ENCODE measurements at places on chromosomes 3 and 15. TPM values are rescaled to one million over a fixed set of nuclear protein-coding genes. Genes with fewer than 3 reads are reported as not detected.

DNA sequence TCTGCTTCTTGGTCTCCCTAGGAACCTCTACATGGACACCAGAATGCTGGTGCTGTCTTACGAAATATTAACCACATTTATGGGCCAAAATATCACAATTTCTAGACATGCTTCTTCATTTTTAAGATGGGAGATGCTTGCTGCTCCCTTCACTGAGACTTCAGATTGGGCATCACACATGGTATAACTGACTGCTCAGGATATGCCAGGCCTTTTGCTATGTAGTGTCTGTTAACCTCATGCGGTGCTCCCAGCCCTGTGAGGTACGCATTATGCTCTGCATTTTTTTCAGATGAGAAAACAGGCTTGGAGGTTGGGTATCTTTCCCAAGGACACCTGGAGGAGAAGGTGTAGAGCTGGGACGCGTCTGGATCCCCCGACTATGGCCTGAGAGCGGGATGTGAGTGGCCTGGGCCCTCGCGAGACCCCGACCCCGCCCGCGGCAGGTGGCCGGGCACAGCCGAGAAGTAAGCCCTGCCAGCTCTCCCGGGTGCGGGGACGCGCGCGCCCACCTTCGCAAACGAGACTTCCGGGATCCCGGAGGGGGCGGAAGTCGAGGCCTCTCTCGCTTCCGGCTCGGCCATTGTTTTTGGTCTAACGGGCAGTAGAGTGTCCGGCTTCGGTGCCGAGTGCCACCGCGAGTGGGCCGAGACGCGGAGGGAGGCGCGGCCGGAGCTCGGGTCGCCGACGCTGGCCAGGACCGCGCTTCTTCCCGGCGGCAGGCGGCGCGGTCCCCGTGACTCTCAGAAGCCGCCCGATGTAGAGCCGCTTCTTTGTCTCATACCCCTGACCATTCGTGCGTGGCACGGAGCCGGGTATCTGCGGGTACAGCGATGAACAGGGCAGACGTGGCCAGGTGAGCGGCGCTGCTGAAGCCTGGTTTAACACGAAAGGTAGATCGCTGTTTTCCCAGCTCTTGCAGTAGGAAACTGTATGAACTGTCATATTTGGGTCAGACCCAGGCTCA, at the start of gene ZKSCAN7:
ZKSCAN7 (plus strand) TSS at position 568 of the 967 bp plus-strand sequence. CDS start 1,855 bp downstream, outside the sequence.
- DNase-seq = peak; percentile 91

- DNase-seq = no peak
Measured at GRCh38 chr3:113747283-113748046, 630 bp downstream of the ATP6V1A start.

DNA sequence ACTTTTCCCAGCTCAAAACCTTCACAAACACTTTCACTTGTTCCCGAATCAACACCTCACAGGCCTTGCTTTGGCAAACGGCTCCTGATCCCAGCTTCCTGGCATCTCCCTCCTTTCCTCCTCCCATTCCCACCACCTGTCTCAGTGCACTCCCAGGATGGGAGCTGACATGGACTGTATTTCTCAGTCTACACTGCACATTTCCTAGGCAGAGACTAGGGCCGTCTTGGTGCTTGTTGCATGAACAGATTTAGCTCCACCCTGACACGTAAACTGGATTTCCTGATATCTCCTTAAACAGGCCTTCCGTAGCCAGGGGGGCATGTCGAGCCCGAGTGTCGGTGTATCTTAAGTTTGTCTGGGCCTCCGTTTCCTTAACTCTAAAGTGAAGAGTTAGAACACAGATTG, 790 bp upstream of the WHAMM start:
- DNase-seq = no peak

- no peak for DNase-seq
Measured at GRCh38 chr3:78668302-78668701, 1099.5 kb downstream of the ROBO1 start.

GOLGA8S gene
- 0.26 TPM for total RNA-seq

- no peak for DNase-seq
Measured at GRCh38 chr3:132435224-132435910, 18.1 kb downstream of the DNAJC13 start.

DNA sequence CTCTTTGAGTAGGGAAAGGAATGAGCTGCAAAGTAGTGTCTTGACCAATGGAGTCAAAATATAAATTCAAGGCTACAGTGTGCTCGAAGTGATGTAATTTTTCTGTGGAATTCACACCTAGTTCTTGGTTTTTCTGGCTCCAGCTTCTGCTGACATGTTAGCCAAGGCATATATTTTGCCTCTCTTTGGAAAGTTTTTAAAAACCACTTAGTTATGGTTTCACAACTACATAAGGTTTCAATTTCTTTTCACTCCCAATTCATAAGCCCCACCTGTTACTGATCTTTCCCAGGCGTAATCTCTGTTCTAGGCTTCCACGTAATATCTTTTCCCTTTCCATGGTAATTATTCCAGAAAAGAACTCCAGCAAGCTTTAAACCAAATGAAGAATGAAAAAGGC, 46.9 kb downstream of the GADL1 start:
- no peak for DNase-seq

DNA sequence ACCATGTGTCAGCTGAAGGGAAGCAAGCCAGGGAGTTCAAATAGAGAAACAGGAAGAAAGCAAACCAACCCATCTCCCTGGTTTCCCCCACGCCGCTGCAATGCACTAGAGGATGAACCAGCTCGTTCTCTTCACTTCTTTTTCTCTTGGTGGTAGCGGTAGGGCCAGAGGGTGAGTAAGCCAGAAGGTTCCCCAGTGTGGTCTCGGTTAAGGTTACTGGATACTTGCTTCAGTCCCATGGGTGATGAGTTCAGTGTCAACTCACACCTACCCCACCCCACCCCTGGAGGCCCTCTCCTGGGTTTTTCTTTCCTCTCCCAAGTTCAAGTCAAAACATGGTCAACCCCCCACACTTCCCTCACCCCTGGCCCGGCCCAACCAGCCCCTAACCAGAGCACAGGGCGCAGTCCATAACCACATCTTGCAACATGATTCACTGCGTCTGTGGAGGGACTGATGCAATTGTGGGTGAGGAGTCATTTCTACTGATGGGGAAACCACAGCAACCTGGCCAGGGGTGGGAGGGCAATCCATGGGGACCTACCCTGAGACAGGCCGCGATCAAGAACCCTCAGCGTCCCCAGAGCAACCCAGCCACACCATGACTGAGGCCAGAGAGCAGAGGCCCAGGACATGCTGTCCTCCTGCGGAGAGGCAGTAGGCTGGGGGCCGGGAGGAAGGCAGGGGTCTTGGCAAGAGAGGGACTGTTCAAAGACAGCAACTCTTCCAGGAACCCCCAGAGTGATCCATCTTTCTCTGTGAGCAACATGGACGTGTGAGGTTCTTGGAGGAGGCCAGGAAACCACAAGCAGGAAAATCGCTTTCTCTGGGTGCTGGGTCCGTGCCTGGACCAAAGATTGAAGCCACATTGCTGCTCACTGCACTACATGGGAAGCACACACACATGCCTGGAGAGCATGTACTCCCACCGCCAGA, 276.6 kb downstream of the UACA start:
- no peak for DNase-seq

DNA sequence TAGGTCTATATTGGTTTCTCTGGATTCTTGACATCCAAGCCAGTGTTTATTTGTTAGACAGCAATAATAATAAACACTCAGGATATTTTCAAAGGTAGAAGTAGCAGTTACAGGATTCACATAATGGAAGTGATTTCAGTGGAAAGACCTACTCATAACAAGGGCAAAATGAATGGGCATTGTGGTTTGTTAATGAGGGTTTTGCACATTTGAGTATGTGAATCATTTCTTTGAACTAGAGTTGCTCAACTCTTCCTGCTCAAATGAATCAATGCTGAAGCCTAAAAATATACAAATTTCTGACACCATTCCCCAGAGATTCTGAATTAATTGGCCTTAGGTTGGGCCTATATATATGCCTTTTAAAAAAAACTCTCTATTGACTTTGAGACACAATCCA, 4.1 kb upstream of the COL6A5 start:
- DNase-seq = no peak

NPAP1 gene
- not detected for total RNA-seq

CATSPER2 gene
- 5.2 TPM for total RNA-seq

Measured in mesenteric fat pad (tissue), 1 donor.